Psoas muscle (tissue), 8 donors: ENCODE measurements at places on chromosomes 16 and 17. TPM values are rescaled to one million over a fixed set of nuclear protein-coding genes. Genes with fewer than 3 reads are reported as not detected.

The HEATR9 gene
- not detected for total RNA-seq

The SLFN14 gene
- total RNA-seq: not detected

DNA sequence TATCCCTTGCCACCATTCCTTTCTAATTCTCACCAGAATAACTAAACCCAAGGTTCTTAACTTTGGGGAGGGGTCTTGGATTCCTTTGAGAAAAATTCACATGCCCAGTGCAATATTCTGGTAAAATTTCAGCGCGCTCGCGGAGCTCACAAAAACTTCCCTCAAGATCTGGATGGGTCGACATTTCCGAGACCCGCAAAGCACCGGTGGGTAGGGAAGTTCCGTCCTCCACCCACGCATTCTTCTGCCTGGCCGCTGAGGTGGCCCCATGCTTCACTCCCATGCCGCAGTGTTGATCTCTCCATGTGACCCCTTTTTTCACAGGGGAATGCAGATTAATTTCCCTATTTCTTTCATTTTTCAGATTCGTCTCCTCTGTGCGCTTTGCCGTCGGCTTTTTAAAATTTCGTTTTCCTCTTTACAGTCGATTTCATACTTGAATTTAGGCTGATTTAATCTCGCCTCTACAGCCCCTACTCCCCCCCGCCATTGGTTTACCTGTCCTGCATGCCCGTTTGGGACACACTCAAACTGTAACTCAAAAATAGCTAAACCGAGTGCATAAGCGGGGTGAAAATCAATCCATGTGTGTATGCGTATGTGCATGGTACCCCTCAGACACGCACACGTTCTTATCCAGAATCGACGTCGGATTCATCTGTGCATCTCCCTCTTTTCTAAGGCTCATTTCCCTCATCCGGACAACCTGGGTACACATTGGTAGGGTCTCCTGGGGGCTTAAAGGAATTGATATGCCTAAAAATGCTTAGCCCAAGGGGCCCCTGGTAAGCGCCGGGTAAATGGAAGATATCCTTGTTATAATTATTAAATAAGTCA lies 1.4 kb upstream of the SP6 start:
- no peak for DNase-seq

- no peak for DNase-seq
Observed at GRCh38 chr16:57023541-57024249, 34.3 kb downstream of the NLRC5 start.
